Foreskin keratinocyte (primary cell): ENCODE measurements at places on chromosomes 6 and 20. TPM values are rescaled to one million over a fixed set of nuclear protein-coding genes. Genes with fewer than 3 reads are reported as not detected.

Gene MMS22L
- polyA plus RNA-seq: 2.8 and 4.0 TPM in 2 replicates

Gene BACH2
- 0.17 and 0.27 TPM in 2 replicates for polyA plus RNA-seq

Gene PTCHD4
- 0.08 and 0.13 TPM in 2 replicates for polyA plus RNA-seq

Gene RSPH4A
- 0.04 TPM in 2 replicates for polyA plus RNA-seq

Gene CLPSL1
- not detected in 2 replicates for polyA plus RNA-seq

Gene TFAP2D
- not detected in 2 replicates for polyA plus RNA-seq

Gene CLPSL2
- polyA plus RNA-seq: not detected in 2 replicates

Gene C20orf141
- polyA plus RNA-seq: not detected in 2 replicates
